Melanocyte of skin (primary cell): ENCODE measurements at places on chromosomes 16 and 17. TPM values are rescaled to one million over a fixed set of nuclear protein-coding genes. Genes with fewer than 3 reads are reported as not detected.

MT1A gene
- 2.8 and 3.3 TPM in 2 replicates for total RNA-seq

CCL18 gene
- total RNA-seq = 2.9 and 3.8 TPM in 2 replicates

CLEC10A gene
- total RNA-seq = not detected in 2 replicates

NACA2 gene
- total RNA-seq = not detected in 2 replicates
